Glutamatergic neuron (in vitro differentiated cells): ENCODE measurements at places on chromosomes 3 and 15. TPM values are rescaled to one million over a fixed set of nuclear protein-coding genes. Genes with fewer than 3 reads are reported as not detected.

- H3K36me3 ChIP-seq, result no peaks in the 10 kb centered on the region
- H3K4me1 ChIP-seq, result peaks cover 9% of the 10 kb centered on the region
- DNase-seq, result no peak
- no peak overlapping the region for H3K4me3 ChIP-seq
Measured at GRCh38 chr3:73601481-73601880, 23.3 kb downstream of the PDZRN3 start.

DNA sequence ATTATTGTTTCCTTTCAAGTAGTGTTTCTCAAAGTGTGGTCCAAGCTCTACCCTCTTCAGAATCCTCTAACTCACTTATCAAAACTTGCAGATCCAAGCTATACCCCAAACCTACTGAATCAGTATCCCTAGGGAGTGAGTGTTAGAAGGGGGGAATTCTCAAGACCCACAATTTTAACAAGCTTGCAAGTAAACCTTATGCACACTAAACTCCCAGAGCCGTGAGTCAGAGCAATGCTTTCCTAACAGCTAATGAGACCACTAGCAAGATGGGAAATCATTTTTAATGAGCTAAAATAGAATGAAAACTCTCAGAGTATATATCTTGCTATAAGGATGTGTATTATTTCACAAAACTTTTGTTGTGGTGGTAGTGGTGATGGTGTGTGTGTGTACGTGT, 41.1 kb upstream of the SRGAP3 start:
- H3K4me1 ChIP-seq, result peaks cover 23% of the 10 kb centered on the region
- no peaks in the 10 kb centered on the region for H3K27me3 ChIP-seq
- DNase-seq, result no peak
- H3K36me3 ChIP-seq, result no peaks in the 10 kb centered on the region
- H3K27ac ChIP-seq, result no peak overlapping the region

CATSPER2 gene
- total RNA-seq, result 6.9 TPM

DNA sequence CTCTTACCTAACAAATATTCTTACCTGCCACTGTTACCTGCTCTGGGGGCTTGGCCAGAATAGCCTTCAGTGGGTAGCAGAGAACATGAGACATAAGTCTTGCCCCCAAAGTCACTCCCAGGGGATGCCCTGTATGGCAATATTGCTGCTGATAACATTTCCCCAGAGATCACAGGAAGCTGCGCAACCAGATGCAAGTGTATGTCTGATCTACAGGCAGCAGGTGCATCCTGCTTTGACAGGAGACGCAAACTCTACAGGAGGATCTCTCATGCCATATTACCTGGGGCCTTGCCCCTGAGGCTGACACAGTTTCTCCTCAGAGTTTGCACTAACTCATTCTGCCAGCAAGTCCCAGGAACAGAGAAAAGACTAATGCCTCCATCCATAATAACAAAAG, 174.4 kb upstream of the LPP start:
- no peak overlapping the region for H3K4me3 ChIP-seq
- DNase-seq, result no peak
- H3K27me3 ChIP-seq, result no peaks in the 10 kb centered on the region
- no peak overlapping the region for H3K27ac ChIP-seq

- H3K36me3 ChIP-seq, result peaks cover 9% of the 10 kb centered on the region
- H3K4me3 ChIP-seq, result peak overlapping the region; percentile 25
- no peaks in the 10 kb centered on the region for H3K27me3 ChIP-seq
- H3K4me1 ChIP-seq, result peaks cover 14% of the 10 kb centered on the region
Measured at GRCh38 chr15:67548862-67549651, 6.6 kb downstream of the MAP2K5 start.

DNA sequence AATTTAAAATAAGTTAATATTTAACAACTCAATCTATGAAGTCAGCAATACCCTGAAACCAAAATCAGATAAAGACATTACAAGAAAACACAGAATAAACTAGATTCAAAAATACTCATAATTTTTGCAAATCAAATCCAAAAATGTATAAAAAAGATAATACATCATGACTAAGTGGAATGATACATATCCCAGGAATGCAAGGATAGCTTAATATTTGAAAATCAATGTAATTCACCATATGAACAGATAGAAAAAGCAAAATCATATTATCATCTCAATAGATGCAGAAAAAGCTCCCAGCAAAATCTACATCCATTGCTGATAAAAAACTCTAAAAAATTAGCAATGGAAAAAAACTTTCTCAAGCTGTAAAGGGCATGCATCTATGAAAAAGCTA, 70.5 kb downstream of the SETMAR start:
- H3K27ac ChIP-seq, result no peak overlapping the region
- H3K4me1 ChIP-seq, result no peaks in the 10 kb centered on the region
- H3K27me3 ChIP-seq, result peaks cover 2% of the 10 kb centered on the region
- H3K4me3 ChIP-seq, result no peak overlapping the region
- H3K36me3 ChIP-seq, result no peaks in the 10 kb centered on the region
